ENCODE measurements at places on chromosomes 7 and 10.

DNA sequence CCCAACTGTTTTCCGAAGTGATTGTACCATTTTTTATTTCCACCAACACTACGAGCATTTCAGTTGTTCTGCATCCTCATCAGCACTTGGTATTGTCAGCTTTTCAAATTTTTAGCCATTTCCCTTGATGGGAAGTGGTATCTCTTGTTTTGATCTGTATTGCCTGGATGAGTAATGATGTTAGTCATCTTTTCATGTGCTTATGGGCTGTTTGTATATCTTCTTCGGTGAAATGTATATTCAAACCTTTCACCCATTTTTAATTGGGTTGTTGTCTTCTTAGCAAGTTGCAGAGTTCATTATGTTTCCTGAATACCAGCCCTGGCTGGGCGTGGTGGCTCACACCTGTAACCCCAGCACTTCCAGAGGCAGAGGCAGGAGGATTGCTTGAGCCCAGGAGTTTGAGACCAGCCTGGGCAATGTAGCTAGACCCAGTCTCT is 22.1 kb downstream of the CLIP2 start:
- no peak for DNase-seq

DNA sequence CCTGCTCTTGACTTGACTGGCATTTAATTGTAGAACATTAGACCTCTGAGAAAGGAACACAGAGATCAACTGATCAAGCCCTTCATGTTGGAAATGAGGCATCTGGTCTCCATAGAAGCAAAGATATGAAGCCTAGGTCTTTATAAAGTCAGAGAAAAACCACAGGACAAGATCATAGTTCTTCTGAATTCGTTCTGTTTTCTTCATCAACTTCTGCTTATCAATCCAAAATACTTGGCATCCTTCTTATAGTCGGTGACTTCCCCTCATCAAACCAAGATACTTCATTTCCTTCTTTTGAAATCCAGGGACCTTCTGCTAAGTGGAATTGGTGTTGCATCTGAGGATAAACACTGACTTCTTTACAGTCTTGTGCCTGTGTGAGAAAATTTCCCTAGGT is 77.1 kb upstream of the PRKCQ start:
- DNase-seq: no peak

DNA sequence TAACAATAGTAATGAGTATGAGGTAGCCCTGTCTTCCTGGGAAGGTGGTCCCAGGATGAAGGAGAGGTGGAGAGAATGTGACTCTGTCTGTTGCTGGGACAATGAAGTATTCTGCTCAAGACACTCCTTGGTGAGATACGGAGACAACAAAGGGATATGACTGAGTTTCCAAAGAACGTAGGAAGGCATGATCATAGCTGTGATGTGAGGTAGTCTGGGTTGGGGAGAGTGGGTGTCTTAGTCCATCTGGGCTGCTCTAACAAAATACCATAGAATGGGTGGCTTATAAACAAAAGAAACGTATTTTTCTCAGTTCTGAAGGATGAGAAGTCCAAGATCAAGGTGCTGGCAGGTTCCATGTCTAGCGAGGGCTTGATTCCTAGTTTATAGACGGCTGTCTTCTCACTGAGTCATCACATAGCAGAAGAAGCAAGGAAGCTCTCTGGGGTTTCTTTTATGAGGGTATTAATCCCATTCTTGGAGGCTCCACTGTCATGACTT is 84.9 kb upstream of the RHOBTB1 start:
- DNase-seq: no peak

DNA sequence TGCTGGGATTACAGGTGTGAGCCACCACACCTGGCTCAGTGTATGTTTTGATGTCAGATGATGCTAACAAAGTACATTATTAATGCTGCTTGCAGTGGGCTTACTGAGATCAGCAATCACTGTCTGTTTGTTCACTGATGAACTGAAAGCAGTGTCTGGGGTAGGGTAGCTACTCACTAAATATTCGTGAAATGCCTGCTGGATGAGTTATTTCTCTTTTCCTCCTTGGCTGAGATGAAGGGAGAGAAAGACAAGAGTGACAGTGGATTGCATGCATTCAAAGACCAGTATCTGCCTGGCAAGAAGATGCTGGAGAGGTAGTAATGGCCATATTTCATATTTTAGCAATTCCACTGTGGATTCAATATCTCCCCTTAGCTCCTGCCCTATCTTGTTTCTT is 32.3 kb downstream of the FAM107B start:
- DNase-seq: no peak

DNA sequence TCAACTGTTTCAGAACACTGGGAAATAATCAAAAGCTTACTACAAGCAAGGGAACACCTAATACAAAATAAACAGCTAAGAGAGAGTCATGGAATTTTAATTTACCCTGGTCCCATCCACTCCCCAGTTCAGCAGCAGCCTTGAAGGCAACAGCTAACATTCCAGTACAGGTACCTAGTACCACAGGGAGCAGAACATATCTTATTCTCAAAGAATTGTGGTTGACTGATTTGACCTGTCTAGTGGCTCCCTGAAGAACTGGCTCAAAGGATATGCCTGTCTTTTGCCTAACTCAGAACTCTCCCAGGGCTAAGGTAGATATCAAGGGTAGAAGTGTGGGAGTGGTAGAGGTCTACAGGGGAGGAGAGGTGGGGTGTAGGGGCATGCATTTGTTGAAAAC is 32.3 kb downstream of the SMURF1 start:
- no peak for DNase-seq

DNA sequence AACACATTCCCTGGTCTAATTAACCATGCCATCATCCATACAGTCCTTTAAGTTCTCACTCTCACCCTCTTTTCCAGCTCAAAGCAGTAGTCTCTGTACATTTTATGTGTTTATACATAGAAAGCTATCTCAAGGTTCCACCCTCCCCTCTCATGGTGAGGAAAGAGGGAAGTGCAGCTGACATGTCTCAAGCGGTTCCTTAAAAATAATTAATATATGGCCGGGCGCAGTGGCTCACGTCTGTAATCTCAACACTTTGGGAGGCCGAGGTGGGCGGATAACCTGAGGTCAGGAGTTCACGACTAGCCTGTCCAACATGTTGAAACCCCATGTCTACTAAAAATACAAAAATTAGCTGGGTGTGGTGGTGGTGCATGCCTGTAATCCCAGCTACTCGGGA is 36.7 kb downstream of the ZC3HAV1 start:
- no peak for DNase-seq

- DNase-seq: no peak
Measured at GRCh38 chr7:146701166-146701565, 584.6 kb downstream of the CNTNAP2 start.

DNA sequence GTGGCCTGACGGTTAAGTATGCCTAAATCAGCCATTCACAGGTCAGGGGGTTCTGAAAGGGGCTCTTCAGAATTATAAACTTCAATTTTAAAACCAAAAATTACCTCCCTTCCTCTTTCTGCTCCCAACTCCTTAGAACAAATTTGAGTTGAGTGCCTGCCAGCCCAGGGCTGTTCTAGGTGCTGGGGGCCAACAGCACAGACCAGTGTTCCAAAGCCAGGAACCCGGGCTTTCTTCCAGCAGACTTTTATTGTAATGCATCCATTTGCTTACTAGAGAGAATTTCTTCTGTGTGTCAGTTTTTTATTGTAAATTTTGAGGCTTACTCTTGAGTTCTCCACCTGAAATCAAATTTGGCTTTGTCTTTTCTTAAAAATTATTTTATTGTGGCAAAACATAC is 238.5 kb downstream of the CACNB2 start:
- DNase-seq: no peak

- DNase-seq: no peak
Measured at GRCh38 chr7:2920956-2921652, 77.0 kb upstream of the GNA12 start.

GRCh38 chr7:30920584-30921539 is 9.2 kb downstream of the AQP1 start:
- no peak for DNase-seq

GRCh38 chr10:112918771-112919170 is 31.3 kb upstream of the TCF7L2 start:
- DNase-seq: no peak

DNA sequence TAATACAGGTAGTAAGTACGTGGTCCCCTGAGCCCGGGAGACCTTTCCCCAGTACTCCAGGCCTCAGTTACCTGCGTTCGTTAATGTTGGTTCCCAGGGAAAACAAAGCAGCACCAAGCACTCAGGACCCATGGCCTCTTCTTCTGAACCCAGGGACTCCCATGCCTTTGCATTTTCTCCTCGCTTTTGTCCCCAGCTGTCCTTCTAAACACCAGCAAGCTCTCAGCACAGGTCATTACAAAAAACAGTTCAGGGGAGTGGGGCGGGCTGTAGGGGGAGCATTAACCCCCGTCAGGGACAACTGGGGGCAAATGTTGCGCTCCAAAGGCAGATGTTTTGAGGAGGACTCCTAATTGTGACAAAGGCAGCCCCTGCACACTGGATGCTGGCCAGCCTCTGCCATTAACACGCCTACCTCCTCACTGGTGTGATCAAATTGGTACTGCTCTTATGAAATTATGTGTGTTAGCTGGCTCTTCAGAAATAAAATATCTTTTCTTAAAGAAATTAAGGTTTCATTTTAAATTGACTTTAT is 80.5 kb upstream of the LRGUK start:
- DNase-seq: no peak

DNA sequence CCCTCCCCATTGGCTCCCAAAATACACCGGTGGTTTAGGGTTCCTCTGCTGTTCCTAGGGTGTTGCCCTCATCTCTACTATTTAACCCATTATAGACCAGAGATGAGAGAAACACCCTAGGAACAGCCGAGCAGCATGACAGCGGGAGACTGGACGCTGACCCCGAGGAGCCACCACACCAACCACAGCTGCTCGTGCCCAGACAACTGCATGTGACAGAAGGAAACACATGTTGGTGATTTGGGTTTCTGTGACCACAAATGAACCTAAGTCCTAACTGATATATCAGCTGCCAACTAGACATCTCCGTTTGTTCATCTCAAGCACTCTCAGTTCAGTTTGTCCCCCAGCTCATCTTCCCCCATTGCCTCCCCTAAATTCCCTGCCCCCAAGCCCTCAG is 13.4 kb downstream of the CFAP43 start:
- DNase-seq: no peak

DNA sequence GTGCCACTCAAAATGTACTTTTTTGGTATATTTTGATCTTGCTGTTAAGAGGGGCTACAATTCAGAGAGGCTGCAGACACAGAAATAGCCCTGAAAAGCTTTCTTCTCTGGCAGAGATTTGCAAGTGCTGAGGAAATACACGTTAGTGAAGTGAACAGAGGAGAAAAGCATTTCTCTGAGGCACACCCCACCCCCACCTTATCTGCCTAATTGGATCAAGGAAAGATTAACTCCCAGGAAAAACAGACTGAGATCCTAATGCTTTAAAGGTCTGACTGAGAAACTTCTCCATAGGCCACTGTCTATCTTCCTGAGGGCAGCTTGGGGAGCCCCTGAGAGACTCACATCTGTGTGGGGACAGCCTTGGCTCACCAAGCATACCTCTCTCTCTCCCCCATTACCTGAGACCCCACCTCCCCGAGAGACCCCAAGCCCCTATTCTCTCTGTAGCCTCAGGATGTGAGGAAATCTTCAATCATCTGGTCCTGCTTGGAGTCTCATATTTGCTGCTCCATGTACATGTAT is 14.8 kb upstream of the AKR1C3 start:
- DNase-seq: no peak

GRCh38 chr7:6171532-6172223 is 100.7 kb downstream of the CYTH3 start:
- no peak for DNase-seq

DNA sequence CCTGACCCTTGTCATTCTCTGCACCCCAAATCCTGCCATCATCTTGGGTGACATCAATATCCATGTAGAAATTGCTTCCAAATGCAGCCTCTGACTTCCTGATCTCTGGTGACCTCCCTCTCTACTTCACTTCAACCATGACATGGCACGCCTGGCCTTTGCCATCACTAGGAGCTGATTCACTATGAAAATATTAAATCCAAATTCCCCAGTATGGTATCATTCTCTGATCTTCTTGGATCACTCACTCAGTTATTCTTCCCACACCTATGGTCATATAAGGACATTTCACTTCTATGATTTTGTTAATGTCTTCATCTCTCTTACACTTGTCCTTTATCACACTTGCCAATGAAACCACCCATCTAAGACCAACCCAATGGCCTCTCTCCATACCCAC is 73.7 kb upstream of the ODAD2 start:
- DNase-seq: no peak

DNA sequence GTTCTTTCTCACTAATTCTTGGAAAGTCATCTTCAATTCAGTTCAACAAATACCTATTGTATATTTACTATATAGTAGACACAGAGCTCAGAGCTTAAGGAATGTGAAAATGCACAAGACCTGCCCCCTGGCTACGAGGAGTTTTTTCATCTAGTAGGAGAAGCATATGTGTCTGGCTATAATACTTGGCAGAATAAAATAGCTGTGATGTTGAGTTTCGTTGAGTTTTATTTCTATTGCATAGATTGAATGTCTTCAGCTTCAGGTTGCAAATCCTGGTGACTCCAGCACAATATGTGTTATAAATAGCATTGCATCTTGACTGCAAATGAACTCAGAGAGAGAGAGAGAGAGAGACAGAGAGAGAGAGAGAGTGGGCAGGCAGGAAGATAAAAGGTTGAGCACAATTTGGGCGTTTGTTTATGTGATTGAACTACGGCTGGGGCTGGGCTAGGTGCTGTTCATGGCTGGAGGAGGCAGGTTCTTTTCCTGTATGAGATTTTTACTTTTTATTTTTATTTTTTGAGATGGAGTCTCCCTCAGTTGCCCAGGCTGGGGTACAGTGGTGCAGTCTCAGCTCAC is 229.6 kb downstream of the GALNT17 start:
- no peak for DNase-seq

- DNase-seq: no peak
Measured at GRCh38 chr7:143978585-143978984, 21.5 kb upstream of the OR6B1 start.
